ENCODE measurements at places on chromosomes 12 and 14.
A peak's percentile ranks its signal among the peaks of the same experiment; 100 is the strongest.

GRCh38 chr12:130013771-130014484 is 110.1 kb upstream of the TMEM132D start:
- DNase-seq = peak; percentile 80

- peak; percentile 35 for DNase-seq
Measured at GRCh38 chr14:24032727-24033418, 18.9 kb upstream of the CARMIL3 start.

DNA sequence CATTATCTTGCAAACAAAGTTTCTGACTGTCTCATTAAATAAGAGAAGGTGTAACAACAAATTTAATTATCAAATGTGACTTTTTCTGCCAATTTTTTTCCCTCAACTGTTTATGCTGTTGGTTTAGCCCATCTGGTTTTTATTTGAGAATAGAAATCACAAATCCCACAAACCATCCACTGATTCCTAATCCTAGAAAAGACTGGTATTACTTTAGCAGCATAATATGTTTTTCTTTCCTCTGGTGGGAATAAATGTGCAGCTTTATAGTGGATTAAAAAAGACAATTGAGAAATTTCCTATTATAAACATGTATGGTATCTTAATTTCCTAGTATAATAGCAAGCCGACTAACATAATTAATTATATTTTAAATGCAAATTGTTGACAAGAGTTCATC is 257.9 kb upstream of the FOXN3 start:
- no peak for DNase-seq

GRCh38 chr14:89576145-89576927 is 159.3 kb upstream of the FOXN3 start:
- DNase-seq = no peak

- no peak for DNase-seq
Measured at GRCh38 chr14:89959853-89960445, 4.2 kb downstream of the TDP1 start.

GRCh38 chr12:104138797-104139152 is 765 bp upstream of the NFYB start:
- DNase-seq = no peak

- DNase-seq = no peak
Measured at GRCh38 chr12:128323145-128323920, 56.4 kb downstream of the TMEM132C start.

GRCh38 chr14:35628989-35629388 is 95.0 kb downstream of the INSM2 start:
- no peak for DNase-seq

GRCh38 chr14:63523735-63524426 is 19.3 kb downstream of the PPP2R5E start:
- no peak for DNase-seq

DNA sequence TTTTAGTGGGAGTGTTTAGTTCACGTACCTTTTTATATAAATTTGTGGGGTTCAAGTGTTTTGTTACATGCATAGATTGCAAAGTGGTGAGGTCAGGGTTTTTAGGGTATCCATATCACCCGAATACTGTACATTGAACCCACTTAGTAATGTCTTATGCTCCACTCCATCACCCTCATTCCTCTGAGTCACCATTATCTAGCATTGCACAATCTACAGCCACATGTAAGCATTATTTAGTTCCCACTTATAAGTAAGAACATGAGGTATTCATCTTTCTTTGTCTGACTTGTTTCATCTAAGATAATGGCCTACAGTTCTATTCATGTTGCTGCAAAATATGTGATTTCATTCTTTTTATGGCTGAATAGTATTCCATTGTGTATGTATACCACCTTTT is 583.7 kb upstream of the LRFN5 start:
- no peak for DNase-seq

- no peak for DNase-seq
Measured at GRCh38 chr14:34733245-34733644, 18.9 kb upstream of the CFL2 start.

GRCh38 chr12:99758997-99759396 is 111.4 kb downstream of the GARIN6 start:
- no peak for DNase-seq

- no peak for DNase-seq
Measured at GRCh38 chr14:94011795-94012194, 14.3 kb upstream of the OTUB2 start.

All from urothelium cell line (cell line).